CD4-positive, alpha-beta T cell (primary cell): ENCODE measurements at places on chromosomes 2 and 18.

GRCh38 chr2:118375907-118376485, 287.7 kb downstream of the INSIG2 start:
- H3K36me3 ChIP-seq: no peaks in the 10 kb centered on the region
- no peak overlapping the region for H3K27ac ChIP-seq
- H3K4me3 ChIP-seq: no peak overlapping the region
- no peaks in the 10 kb centered on the region for H3K27me3 ChIP-seq
- no peak for DNase-seq

- H3K4me3 ChIP-seq: no peak overlapping the region
- no peaks in the 10 kb centered on the region for H3K36me3 ChIP-seq
- no peaks in the 10 kb centered on the region for H3K4me1 ChIP-seq
- H3K27ac ChIP-seq: no peak overlapping the region
- DNase-seq: no peak
These were observed 136.9 kb downstream of the NRXN1 start for GRCh38 chr2:50895041-50895440.

DNA sequence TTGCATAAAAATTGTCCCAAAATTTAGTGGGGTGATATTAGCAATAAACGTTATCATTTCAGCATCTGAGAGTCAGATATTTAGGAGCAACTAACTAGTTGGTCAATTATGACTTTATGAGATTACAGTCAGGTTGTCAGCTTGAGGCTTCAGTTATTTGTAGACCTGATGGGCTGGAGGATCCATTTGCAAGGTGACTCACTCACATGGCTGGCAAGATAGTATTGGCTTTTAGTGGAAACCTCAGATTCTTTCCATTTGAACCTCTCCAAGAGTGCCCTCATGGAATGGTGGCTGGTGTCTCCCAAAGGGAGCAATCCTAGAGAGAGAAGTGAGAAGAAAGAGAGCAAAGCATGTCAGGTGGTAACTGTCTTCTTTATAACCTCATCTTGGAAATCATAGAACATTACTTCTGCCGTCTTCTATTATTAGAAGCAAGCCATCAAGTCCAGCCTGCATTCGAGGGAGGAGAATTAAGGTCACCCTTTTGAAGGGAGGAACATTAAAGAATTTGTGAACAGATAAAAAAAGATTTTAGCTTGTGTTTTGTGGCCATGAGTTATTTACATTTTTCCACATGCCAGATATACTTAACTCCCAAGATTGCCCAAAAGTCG, 92.5 kb downstream of the HAUS1 start:
- no peak for DNase-seq
- peaks cover 26% of the 10 kb centered on the region for H3K4me1 ChIP-seq
- peaks cover 14% of the 10 kb centered on the region for H3K36me3 ChIP-seq

- no peak overlapping the region for H3K4me3 ChIP-seq
- H3K27ac ChIP-seq: no peak overlapping the region
- no peak for DNase-seq
- H3K4me1 ChIP-seq: no peaks in the 10 kb centered on the region
- no peaks in the 10 kb centered on the region for H3K36me3 ChIP-seq
These were observed 826.9 kb upstream of the PIK3C3 start for GRCh38 chr18:41128126-41128525.

- H3K27me3 ChIP-seq: no peaks in the 10 kb centered on the region
- H3K27ac ChIP-seq: no peak overlapping the region
- DNase-seq: no peak
- peaks cover 48% of the 10 kb centered on the region for H3K36me3 ChIP-seq
- no peak overlapping the region for H3K4me3 ChIP-seq
These were observed 19.9 kb downstream of the MBP start for GRCh38 chr18:77112747-77113092.

GRCh38 chr2:12436483-12436882, 280.3 kb upstream of the TRIB2 start:
- H3K27ac ChIP-seq: no peak overlapping the region
- DNase-seq: no peak
- no peaks in the 10 kb centered on the region for H3K27me3 ChIP-seq
- no peaks in the 10 kb centered on the region for H3K36me3 ChIP-seq
- H3K4me3 ChIP-seq: no peak overlapping the region

DNA sequence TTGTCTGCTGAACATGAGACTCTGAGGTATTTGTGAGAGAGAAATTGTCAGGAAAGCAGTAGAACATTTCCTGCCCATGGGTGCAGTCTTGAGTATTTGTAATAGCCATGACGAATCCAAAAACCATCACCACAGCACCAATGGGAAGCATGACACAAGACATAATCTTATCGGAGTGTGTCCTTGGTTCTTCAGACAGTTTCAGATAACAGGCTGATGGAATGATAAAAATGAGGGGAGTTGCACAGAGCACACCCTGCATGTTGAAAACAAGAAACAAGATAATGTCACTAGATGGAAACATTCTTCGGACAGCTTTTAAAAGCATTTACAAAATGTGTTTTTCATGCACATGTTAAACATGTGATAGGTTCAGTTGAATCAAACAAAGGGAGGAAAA, 56.9 kb downstream of the SLC38A11 start:
- no peak for DNase-seq
- no peak overlapping the region for H3K27ac ChIP-seq
- H3K36me3 ChIP-seq: no peaks in the 10 kb centered on the region
- no peak overlapping the region for H3K4me3 ChIP-seq
